Stimulated activated CD4-positive, alpha-beta T cell treated with anti-CD3 and anti-CD28 coated beads, Interleukin-1b, Interleukin-23, amount 100 ng/mL, for 4 hours (primary cell): ENCODE measurements at places on chromosomes 12 and 14.

GRCh38 chr12:24206621-24207020, 257.2 kb upstream of the SOX5 start:
- no peak for DNase-seq

GRCh38 chr14:71749613-71750238, 182.5 kb upstream of the RGS6 start:
- DNase-seq: no peak

- DNase-seq: no peak
These were observed 130.7 kb upstream of the ARID2 start for GRCh38 chr12:45598761-45599160.

DNA sequence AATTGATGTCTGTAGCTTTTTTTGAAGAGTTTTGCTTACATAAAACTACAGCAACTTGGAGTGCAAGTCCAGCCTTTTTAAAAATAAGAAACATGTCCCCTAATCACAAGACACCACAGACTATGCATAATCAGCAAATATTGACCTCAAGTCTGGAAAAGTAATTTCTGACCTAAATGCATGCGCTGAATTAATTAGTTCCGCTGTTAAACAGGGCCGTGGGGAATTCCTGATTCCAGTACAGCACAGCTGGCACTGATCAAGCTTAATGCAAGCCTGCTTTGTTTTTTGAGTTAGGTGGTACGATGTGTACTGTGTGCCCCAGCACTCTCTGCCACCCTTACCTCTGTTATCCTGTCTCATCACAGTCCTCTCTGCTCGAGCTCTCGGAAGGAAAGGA, 9.2 kb downstream of the MLH3 start:
- DNase-seq: no peak

- DNase-seq: no peak
These were observed 310.0 kb upstream of the DDHD1 start for GRCh38 chr14:53462931-53463778.

DNA sequence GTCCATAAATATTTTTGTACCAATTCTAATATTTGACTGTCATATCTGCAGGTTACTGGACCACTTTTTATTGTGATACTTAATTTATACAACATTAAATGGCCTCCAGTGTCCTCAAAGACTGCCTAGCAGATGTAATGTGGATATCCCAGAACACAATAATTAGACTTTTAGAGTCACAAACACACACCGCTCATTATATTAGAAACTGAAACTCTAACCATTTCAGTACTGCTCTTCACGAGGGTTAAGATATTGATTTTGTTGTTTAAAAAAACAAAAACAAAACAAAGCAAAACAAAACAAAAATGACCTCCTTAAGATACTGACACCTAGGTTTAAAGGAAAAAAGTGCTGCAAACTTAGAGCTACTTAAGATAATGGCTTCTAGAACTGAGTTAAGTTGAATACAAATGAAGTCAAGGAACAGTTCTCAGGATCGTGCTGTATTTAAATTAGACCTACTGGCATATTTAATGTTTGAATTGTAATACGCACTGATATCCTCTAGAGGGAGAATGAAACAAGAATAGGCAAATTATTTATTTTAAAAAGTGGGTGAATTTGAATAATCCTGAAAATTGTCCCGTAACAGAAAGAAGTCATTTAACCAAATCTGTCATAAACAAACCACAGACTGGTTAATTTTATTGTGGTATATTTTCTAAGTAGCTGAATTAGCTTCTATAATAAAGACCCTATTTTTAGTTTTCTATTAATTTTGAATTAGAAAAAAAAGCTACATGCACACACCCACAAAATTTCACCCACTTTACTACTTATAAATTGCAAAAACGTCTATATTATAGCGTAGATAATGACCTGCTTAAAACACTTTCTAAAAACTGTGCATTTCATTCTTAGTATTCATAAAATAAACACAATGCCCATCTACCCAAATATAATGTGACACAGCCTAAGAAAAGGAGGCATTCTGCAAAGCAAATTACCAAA, 395.2 kb upstream of the DCN start:
- DNase-seq: no peak

- no peak for DNase-seq
These were observed 233.3 kb upstream of the EGLN3 start for GRCh38 chr14:34184126-34184525.

- DNase-seq: no peak
These were observed 109.1 kb upstream of the PLXNC1 start for GRCh38 chr12:94039199-94039840.

DNA sequence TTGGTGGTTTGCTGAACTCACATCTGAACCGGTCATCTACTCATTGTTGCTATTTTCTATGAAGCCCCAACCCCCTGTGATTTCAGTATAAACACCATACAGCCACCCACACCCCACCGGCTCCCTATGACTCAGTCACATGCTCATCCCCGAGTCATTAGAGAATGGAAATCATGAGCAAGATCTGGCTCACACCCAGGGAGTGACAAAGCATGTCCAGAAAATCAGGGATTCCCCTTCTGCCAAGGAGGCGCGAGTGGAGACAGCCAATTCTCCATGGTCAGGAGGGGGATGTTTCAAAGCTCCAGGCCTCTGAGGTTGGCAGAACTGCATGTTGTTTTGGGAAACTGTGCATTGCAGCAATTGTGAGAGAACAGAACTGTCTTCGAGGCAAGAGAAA, 657.5 kb upstream of the TBX3 start:
- DNase-seq: no peak

DNA sequence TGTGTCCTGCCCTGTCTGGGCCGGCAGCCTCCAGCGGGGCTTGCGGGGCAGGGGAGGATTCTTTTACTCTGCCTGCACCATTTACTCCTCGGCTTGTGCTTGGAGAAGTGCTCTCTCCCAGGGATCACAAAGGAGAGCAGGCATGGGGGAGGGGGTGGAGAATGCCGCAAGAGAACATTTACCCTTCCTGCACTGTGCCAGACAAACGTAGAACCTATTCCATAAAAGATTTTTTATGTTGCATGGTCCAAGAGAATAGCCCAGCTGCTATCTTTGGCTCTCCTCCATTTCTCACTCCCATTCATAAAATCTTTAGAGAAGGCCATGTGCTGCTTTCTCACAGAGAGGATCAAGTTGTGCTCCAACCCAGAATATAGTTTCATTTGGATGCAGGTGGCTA, 159.4 kb downstream of the SPTSSA start:
- no peak for DNase-seq

GRCh38 chr12:124938108-124938507, 23.7 kb upstream of the UBC start:
- DNase-seq: no peak

DNA sequence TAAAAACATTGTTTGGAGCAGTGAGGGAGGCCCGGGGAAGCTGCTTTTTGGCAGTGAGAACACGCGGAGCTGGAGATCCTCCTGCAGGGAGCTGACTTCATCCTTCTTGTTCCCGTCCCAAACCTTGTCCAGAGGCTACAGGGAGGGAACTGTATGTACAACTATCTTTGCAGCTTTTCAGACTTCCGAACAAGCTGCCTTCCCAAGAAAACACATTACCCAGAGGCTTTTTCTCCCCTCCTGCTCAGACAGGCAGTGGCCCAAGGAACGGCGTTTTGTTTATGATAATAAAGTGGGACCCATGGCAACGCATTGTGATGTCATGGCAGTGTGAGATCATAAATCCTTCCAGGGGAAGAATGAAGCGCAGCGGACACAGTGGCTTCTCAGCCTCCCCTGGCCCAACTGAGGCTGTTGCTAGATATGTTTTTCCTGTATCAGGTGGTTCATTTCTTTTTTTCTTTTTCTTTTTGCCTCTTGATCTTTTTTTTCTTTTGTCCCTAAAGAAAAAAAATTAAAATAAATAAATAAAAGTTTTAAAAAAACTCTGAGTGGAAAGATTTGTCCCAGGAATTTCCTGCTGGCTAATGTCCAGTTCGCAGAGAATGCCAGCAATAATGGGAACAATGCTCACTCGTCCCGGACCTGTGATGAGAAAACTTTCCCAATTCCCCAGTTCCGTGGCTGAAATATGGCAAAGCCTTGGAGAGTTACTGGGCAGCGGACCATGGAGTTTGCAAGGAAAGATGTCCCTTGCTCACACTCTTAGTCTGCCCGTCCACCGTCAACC, 103.4 kb upstream of the MAP1LC3B2 start:
- no peak for DNase-seq

DNA sequence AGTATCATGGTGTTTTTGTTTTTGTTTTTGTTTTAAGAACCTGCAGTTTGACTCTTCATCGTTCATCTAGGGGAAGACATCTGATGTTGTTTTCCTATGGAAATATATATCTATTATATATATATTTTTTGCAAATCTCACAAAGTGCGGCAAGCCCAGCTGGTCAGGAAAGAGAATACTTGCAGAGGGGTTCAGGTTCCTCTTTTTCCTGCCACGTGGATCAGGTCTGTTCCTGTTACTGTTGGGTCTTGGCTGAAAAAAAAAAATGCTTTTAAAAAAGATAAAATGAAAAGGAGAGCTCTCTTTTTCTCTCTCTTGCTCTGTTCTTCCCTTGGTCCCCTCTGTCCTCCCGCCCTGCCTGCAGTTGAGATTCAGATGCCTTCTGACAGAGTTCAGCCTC, 179.4 kb upstream of the BCL2L14 start:
- no peak for DNase-seq

DNA sequence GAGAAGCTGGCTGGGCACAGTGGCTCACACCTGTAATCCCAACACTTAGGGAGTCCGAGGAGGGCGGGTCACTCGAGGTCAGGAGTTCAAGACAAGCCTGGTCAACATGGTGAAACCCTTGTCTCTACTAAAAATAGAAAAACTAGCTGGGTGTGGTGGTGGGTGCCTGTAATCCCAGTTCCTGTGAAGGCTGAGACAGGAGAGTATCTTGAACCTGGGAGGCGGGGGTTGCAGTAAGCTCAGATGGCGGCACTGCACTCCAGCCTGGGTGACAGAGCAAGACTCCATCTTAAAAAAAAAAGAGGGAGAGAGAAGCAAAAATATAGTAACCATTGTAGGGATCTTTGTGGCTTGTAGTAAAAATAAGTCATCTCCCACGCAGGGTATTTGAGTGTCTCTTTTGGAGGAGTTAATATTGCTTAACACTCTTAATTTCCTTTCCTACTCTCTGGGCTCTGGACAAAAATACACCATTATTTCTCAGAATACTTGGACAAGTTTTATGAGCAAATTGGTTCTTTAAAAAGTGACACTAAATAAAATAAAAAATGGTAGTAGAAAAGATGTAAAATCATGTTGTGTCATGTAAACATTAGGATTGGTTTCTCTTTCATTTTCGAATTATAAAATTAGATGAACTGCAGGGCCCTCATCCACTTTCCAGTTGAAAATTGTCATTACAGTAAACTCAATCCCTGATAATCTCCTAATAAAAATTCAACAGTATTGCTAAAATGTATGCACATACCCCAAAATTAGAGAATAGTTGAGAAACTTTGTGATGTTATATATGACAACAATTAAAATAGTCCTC, 61.1 kb upstream of the C12orf71 start:
- no peak for DNase-seq

DNA sequence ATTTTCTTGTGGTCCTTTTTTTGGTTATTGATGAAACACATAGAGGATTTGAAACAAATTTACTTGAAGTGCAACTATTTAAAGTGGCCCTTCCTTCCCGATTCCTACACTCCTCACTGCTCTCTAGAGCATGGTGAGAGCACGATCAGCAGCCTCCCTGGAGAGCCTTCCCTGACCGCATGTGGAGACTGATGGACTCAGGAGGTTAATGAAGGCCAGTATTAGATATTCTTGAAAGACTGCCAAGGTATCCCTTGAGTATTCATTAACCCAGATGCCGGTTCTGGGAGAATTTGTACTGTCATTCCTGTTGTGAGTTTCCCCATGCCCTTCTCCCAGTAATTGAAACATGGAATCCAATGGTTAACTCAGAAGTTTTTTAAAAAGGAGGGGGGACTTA, 102.8 kb upstream of the FGD4 start:
- DNase-seq: no peak

DNA sequence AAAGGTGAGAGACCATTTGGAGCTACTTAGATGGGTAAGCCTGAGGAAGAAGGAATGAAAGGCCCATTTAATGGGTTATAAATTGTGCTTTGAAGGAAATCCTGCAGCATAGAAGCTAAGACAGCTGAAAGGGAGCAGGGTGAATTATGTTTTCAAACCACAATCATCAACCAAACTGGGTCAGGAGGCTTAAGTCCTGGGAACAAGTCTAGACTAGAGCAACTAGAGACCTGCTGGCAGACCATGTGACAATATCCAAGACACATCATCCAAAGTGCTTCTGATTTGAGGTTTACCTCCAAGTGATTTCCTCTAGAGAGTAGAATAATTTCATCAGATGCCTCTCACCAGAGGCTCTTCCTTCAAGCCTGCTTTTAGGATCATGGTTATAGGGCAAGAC, 53.7 kb downstream of the MAP3K9 start:
- DNase-seq: no peak

DNA sequence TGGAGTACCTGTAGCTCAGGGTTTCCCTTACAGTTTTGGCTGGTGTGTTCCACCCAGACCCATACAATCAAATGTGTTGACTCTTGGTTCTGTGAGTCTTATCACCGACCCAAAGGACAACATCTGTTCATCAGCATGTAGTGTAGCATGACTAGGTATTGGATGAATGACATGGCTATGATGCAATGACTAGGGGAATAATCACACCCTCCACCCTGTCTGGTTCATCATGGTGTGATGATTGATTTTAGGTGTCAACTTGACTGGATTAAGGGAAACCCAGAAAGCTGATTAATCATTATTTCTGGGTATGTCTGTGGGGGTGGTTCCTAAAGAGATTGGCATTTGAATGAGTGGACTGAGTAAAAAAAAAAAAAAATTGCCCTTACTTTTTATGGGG, 311.3 kb downstream of the DPF3 start:
- no peak for DNase-seq

- no peak for DNase-seq
These were observed 60.4 kb downstream of the PRMT8 start for GRCh38 chr12:3551386-3551785.

DNA sequence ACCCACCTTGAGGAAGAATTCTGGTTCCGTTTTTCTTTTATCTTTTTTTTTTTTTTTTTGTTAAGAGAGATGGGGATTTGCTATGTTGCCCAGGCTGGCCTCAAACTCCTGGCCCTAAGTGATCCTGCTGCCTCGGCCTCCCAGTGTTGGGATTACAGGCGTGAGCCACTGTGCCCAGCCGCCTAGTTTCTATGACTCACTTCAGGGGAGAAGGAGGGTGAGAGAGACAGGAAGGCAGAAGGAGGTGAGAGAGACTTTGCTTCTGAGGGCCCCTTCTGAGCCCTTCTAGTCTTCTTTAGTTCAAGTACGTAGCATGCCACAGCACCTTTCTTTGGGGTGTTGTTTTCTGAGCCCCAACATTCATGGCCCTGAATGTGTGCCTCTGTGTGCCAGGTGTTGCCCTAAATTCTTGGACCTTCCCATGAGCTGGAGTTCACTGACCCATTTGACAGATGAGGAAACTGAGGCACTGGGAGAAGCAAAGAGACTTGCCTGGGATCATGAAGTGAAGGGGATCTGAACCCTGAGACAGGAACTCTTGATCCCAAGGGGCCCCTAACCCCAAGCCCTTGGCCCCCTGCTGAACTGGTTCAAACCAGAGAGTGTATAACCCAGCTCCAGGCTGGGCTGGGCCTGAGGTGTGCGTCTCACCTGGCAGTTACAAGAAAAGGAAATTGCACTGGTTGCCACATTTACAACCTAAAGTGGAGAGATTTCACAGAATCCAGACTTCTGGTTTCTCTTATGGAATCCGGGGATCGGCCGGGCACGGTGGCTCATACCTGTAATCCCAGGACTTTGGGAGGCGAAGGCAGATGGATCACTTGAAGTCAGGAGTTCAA, 20.8 kb downstream of the SH2B3 start:
- no peak for DNase-seq

- no peak for DNase-seq
These were observed 27.3 kb downstream of the SPRING1 start for GRCh38 chr12:116710370-116711150.
